ENCODE measurements at places on chromosomes 11 and 22.

GRCh38 chr11:104011044-104011443 is 25.4 kb upstream of the DDI1 start:
- DNase-seq = no peak

DNA sequence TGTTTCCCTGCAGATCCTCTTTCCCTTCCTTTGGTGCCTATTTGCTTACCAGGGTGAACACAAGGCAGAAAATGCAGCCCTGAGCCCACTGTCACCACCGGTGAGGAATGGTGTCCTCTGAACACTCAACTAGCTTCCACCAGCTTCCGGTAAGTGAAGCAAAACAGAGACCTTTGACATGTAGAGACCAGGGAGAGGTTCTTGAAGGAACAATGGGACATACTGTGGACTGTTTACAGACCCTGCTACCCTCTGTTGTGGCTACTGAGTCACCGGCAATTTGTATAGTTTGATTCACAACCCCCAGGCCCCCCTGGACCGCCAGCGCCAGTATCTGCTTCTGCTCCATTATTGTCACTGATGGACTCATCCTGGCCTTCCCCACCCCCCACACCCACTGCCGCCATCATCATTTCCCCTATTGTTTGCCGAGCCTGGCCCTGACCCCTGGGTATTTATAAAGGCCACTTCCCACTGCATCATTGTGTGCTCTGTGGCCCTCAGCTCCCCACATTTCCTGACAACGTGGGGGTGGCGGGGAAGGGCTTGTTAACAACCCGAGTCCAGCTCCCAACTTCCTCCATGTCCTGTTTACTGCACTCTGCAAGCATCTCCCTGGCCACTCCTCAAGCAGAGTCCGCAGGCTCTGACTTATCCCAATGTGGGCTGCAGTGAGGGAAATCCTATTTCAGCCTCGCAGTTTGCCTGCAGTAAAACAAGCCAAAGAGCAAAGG is 252.9 kb downstream of the ETS1 start:
- no peak for DNase-seq

DNA sequence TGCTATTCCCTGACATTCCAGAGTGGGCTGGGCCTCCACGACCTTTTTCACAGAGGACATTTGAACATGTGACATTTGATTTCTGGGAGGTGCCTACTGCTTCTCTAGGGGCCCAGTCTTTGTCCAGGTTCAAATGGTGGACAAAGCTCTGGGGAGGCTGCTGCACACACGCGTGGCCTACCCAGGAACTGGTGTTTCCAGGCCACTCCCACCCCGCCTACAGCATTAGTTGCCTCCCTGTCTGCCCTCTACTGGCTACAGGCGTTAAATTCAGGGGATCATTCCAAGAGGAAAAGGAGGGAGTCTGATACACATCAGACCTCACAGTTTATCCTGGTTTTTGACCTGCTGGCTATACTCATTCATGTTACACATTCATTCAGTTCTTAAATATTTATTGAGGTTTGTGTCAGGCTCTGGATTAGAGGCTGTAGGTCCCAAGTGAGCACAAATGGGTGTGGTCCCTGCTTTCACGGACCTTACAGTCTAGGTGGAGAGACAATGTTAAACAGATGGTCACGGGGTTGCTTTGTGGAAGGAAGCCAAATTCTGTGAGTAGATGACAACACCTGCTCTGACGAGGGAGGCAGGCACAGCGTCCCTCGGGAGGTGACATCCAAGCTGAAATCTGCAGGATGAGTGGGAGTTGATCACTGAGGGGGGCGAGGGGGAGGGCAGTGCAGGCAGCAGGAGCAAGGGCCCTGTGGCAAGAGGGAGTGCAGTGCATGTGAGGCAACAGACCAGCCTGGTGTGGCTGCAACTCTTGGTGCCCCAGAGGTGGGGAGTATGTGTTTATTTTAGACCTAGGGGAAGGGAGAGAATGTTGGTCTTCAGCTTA is 11.8 kb downstream of the TUB start:
- DNase-seq = peak; percentile 67

DNA sequence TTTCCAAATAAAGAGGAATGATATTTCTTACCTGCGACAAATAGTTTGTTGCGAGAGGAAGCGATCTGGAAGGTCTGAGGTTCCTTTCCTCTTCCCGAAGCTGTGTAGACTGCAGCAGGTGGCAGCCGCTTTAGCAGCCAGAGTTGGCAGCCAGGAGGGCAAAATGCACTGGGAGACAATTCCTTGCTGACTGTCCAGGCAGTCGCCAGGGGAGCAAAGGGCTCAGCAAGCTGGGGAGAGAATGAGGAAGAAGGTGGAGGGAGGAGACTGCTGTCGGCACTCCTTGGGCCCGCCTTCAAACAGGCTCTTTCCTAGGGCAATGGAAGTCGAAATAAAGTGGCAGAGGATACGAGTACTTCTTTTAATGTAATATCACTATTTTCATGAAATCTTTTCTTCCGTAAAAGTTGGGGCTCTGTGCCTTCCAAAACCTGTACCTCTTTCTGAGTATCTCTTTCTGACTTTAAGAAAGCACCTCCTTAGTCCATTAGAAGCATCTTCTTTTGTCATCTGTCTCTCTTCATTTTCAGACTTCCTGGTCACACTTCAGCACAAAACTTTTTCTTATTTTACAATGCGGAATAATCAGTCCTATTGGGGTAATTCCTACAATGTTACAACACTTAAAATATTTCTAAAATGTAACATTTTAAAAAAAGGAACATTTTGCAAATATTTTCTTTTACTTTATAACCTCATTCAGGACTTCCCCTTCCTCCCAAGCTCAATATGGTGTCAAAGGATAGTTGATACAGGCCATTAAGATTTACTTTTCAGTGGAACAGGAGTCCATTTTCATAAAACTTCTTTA is at the start of gene IL18:
IL18 (minus strand) TSS at position 220 of the 811 bp plus-strand sequence. CDS start 9,041 bp downstream, outside the sequence.
- DNase-seq = no peak

GRCh38 chr11:71164186-71164585 is 88.2 kb downstream of the SHANK2 start:
- no peak for DNase-seq

DNA sequence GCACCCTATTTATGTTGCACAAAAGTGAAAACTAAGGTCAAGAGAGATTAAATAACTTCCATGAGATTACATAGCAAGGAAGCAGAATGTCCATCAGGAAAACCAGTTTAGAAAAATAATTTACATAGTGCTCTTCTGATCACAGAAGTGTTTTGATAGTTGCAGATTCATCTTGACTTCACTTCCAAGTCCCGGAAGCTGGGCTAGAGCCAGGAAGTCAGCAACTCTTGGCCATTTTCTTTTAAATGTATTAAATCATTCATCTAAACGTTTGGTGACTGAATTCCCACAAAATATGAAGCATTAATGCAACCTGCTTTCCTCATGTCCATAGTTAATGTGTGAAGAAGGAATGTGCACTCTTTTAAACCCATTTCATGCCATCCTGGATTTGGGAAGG is 29.7 kb downstream of the APLP2 start:
- DNase-seq = no peak
